ENCODE measurements at places on chromosomes 7 and 10.

DNA sequence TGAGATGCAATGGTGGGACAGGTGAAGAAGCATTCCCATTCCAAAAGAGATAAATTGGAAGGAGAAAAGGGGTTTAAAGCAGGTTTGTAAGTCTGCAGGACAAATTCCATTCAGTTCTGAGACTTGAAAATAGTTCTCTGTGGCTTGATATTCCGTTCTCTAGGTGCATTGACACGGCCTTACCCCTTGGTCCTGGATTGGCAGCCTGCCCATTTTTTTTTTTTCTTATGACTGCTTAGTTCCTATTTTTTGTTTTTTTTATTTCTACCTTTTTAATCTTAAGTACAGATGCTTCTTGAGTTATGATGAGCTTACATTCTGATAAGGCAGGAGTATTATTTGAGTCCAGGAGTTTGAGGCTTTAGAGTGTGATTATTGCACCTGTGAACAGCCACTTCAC, 70.6 kb downstream of the MLLT10 start:
- DNase-seq: no peak

GRCh38 chr10:132320654-132321469, 11.1 kb upstream of the LRRC27 start:
- no peak for DNase-seq

DNA sequence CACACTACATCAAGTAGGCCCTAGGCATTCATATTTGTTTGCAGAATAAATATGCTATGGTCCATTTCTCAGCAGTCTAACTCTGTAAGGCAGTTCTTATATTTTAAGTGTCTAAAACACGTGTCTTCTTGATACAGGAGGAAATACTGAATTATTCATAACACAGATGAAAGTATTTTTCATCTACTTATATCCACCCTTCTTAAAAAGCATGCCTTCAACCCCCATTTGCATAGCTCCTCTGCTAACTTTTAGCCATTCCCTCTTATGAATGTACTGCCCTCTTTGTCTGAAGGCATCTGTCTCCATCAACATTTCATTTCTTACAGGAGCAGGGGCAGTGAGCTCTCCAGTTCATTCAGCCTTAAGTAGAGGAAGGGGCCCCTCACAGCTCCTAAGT, 57.7 kb downstream of the ZFAND4 start:
- no peak for DNase-seq

DNA sequence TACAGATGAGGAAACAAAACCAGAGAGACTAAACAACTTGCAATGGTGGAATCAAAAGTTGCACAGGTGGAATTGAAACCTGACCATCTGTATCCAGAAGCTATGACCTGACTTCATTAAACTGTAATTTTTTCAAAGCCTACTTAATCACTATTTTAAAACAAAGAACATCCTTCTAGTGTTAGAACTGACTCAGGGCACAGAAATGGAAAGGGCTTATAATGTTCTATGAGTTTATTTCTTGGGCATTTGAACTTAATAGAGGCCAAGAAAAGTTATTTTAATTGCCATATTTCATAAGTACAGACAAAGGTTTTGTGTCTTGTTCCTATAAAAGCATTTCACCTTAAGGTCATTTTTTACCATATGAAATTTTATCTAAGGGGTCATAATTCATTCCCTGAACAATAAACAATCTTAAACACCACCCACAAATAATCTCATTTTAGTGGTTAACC, 8.8 kb downstream of the ITGB1 start:
- DNase-seq: no peak

DNA sequence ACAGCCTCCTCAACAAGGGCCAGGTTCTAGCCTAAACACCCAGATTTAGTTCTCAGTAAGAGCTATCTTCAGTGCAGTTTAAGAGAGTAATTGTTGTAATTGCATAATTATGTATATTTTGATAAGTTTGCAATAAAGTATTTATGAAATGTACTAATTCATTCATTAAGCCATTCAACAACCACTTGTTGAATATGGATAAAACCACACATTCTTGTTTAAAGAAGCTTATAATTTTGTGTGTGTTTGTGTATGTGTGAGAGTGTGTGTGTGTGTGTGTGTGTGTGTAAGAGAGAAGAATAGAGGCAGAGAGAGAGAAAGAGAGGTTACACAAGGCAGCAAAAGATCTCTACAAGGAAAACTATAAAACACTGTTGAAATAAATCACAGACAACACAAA, 115.0 kb upstream of the SLC25A13 start:
- DNase-seq: no peak

GRCh38 chr7:115136796-115137443, 215.0 kb downstream of the MDFIC start:
- no peak for DNase-seq

- DNase-seq: peak; percentile 48
Observed at GRCh38 chr10:32163071-32163761, 107.0 kb upstream of the KIF5B start.

DNA sequence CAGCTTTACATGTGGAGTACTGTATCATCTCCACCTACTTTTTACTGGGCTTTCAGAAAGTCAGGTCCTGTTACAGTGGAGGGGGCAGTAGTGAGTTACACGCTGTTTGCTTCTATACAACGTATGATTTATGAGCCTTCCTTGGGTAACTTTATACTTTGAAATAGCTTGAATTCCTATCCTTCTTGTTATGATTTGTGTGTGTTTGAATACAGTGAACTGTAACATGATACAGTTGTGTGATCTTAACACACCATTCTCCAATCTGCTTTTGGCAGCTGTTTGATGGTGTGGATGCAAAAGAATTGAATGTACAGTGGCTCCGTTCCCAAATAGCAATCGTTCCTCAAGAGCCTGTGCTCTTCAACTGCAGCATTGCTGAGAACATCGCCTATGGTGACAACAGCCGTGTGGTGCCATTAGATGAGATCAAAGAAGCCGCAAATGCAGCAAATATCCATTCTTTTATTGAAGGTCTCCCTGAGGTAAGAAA, 41.7 kb downstream of the SP8 start:
- peak; percentile 53 for DNase-seq
